ENCODE measurements at places on chromosomes 2 and 18. TPM values are rescaled to one million over a fixed set of nuclear protein-coding genes. Genes with fewer than 3 reads are reported as not detected.

DNA sequence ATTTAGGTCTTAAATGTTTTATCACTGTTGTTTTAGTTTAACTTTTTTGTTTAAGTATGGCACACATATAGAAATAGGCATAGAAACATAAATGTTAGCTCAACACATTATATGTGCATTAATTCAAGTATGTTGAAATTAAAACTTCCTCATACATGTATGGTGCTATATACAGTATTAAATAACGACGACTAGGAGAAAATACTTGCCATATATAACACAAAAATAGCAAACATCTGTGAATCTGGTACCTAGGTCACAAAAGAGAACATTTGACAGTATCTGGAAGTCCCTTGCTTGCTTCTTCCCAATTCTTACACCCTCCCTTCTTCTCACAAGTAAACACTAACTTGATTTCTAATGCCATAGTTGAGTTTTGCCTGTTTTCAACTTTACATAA lies 38.4 kb downstream of the ZNF638 start:
- H3K4me1 ChIP-seq, result peaks cover 4% of the 10 kb centered on the region
- H3K4me3 ChIP-seq, result no peak overlapping the region
- H3K27me3 ChIP-seq, result no peaks in the 10 kb centered on the region

DNA sequence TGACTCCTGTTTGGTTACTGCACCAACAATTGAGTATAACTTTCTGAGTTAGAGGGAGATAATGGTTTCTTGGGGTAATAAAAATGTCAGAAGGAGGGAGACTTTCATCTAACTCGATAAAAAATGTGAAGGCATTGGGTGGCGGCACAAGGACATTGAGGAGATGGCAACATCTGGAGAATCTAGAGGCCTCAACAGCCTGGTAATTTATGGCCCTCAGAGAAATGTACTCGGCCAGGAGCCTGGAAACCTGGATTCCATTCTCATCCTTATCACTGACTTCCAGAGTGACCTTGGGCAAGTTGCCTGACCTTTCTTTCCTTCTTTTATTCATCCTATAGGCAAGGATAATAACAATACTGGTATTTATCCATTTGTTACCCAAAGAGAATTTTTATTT lies 173.5 kb upstream of the MEX3C start:
- H3K27me3 ChIP-seq, result no peaks in the 10 kb centered on the region
- DNase-seq, result no peak
- no peak overlapping the region for H3K4me3 ChIP-seq

The AGXT gene
- total RNA-seq, result 0.30 TPM

DNA sequence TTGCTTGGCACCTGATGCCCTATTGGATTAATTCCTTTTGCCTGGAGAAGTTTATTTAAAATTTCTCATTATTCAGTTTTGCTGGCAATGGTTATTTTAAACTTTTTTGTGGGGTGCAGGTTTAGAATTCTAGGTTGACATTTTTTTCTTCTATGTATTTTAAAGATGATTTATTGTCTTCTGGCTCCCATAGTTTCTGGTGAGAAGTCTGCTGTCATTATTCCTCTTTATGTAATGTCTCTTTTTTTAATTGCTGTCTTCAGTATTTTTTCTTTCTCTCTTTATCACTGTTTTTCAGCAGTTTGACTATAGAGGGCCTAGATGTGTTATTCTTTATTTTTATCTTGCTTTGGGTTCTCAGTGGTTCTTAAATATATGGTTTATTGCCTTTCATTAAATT lies 182.2 kb upstream of the STON1 start:
- H3K27me3 ChIP-seq, result no peaks in the 10 kb centered on the region
- H3K4me3 ChIP-seq, result no peak overlapping the region
- no peak for DNase-seq
- H3K36me3 ChIP-seq, result peaks cover 54% of the 10 kb centered on the region
- peaks cover 72% of the 10 kb centered on the region for H3K4me1 ChIP-seq
- H3K27ac ChIP-seq, result no peak overlapping the region

DNA sequence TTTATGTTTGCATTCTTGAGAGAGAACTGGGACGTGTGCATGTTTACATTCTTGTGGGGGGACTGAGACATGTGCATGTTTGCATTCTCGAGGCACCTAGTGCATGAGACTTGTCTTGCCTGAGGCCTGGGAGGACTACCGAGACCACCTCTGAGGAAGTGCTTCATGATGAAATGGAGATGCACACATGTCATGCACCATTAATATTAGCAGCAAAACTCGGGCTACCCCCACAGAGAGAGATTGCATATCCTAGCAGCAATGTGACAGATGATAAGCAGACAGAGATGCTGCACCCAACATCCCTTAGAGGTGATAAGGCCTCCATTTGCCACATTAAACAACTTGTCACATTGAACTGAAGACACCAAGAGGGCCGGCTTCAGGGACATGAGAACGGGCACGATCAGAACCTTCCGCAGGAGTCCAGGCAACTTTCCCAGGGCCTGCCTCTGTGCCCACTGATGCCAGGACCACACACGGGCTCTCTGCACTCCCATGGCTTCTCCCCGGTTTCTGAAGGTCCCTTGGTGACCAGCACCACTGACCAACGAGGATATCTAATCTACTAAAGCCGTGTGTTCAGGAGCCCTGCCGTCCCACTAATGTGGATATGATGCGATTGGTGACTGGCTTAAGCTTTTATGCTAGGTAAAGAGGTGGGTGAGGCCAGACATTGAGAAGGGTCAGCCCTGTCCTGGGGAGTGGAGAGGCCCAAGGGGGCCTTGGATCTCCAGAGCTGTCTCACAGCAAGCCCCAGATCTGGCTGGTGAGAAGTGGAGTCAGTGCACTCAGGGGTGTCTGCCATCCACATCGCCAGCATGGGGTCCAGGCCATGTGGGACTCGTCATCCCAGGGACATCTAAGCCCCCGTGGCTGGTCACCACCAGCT lies 208.3 kb downstream of the NDUFA10 start:
- H3K27ac ChIP-seq, result no peak overlapping the region
- H3K4me3 ChIP-seq, result no peak overlapping the region
- H3K36me3 ChIP-seq, result no peaks in the 10 kb centered on the region
- DNase-seq, result no peak
- no peaks in the 10 kb centered on the region for H3K27me3 ChIP-seq
- no peaks in the 10 kb centered on the region for H3K4me1 ChIP-seq

DNA sequence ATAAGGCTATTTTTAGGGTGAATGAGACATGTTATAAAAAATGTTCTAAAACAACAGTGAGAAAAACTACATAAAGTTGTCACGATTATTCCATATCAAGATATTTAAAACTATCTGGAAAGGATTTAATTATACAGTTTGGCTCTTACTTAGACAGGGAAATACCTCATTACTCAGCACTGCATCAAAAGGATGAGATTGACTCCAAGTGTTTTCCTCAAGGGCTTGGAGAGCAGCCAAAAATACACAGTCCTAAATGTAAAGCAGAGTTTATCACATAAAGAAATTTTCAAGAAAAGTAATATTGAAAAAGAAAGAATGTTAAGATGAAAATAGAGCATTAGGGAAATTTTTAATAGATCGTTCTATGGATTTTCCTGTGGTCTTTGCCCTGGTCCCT lies 285.5 kb upstream of the NETO1 start:
- no peak overlapping the region for H3K4me3 ChIP-seq
- no peaks in the 10 kb centered on the region for H3K36me3 ChIP-seq
- H3K4me1 ChIP-seq, result no peaks in the 10 kb centered on the region
- H3K27me3 ChIP-seq, result no peaks in the 10 kb centered on the region
- no peak overlapping the region for H3K27ac ChIP-seq
- DNase-seq, result no peak

GRCh38 chr18:65547046-65547445 lies 203.8 kb upstream of the CDH7 start:
- H3K4me3 ChIP-seq, result no peak overlapping the region
- H3K36me3 ChIP-seq, result no peaks in the 10 kb centered on the region
- H3K27me3 ChIP-seq, result no peaks in the 10 kb centered on the region
- no peak for DNase-seq
- no peaks in the 10 kb centered on the region for H3K4me1 ChIP-seq

- H3K36me3 ChIP-seq, result no peaks in the 10 kb centered on the region
- H3K27ac ChIP-seq, result no peak overlapping the region
- no peaks in the 10 kb centered on the region for H3K27me3 ChIP-seq
- no peak for DNase-seq
- H3K4me1 ChIP-seq, result peaks cover 4% of the 10 kb centered on the region
These were observed 6.6 kb downstream of the NR4A2 start for GRCh38 chr2:156325688-156326525.

The GAREM2 gene
- 4.7 TPM for total RNA-seq

The CNDP1 gene
- total RNA-seq, result not detected

DNA sequence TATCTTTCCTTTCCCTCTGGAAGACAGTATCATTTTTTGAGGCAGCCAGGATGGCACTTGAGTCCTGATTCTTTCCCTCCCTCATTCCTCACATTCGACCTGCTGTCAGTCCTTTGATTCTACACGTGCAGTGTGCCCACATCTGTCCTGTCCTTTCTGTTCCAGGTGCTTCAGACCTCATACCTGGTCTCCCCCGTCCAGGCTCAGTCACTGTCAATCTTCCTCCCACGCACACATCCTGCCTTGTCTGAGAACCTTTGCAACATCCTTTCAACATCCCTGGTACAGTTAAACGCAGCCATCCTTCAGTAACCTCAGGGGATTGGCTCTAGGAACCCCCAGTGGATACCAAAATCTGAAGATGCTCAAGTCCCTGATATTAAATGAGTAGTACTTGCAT lies 10.1 kb downstream of the BCL2 start:
- no peak overlapping the region for H3K4me3 ChIP-seq
- no peak overlapping the region for H3K27ac ChIP-seq
- no peaks in the 10 kb centered on the region for H3K36me3 ChIP-seq

- no peaks in the 10 kb centered on the region for H3K4me1 ChIP-seq
- H3K4me3 ChIP-seq, result no peak overlapping the region
- no peak overlapping the region for H3K27ac ChIP-seq
- no peaks in the 10 kb centered on the region for H3K36me3 ChIP-seq
These were observed 112.2 kb upstream of the MEIS1 start for GRCh38 chr2:66322506-66323260.

The LCT gene
- not detected for total RNA-seq

GRCh38 chr18:6414723-6415417 lies at the start of gene L3MBTL4:
L3MBTL4 (minus strand) TSS chr18:6414911; CDS start chr18:6311625, 103,286 bp downstream.
- H3K4me3 ChIP-seq, result peak within 1 kb of the TSS; percentile 70
- H3K27ac ChIP-seq, result peak within 1 kb of the TSS; percentile 96
- DNase-seq, result peak; percentile 7

GRCh38 chr18:35983818-35984217 lies 11.3 kb downstream of the RMP24 start:
- no peak overlapping the region for H3K4me3 ChIP-seq
- no peaks in the 10 kb centered on the region for H3K4me1 ChIP-seq
- H3K27me3 ChIP-seq, result no peaks in the 10 kb centered on the region
- H3K27ac ChIP-seq, result no peak overlapping the region
- no peak for DNase-seq

GRCh38 chr2:238370823-238371372 lies 50.6 kb downstream of the TRAF3IP1 start:
- H3K4me3 ChIP-seq, result no peak overlapping the region
- DNase-seq, result peak; percentile 75
- peaks cover 6% of the 10 kb centered on the region for H3K4me1 ChIP-seq
- H3K36me3 ChIP-seq, result no peaks in the 10 kb centered on the region
- no peaks in the 10 kb centered on the region for H3K27me3 ChIP-seq

DNA sequence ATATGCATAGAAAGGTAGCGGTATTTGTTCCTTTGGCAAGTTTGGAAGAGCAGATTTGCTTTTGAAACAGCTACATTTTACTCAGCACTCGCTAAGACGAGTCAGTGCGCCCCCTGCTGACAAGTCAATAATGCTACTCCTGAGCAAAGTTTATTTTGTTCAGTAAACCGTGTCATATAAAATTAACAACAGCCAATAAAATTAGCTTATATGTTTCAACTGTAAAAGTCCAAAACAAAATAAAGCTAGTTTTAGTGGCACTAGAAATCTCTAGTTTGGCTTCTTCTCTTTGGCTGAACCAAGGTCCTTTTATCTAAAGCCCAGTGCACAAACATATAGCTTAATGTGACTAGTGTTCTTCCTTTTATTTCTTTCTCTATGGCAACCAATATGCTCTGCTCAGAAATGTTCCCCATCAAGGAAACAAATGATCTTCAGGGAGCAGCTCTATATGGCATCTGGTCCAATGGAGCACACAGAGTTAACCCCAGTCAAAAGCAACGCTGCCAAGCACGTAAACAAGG lies 4.2 kb upstream of the POU3F3 start:
- no peaks in the 10 kb centered on the region for H3K36me3 ChIP-seq
- peaks cover 2% of the 10 kb centered on the region for H3K27me3 ChIP-seq
- no peak overlapping the region for H3K27ac ChIP-seq
- H3K4me1 ChIP-seq, result peaks cover 24% of the 10 kb centered on the region

The XDH gene
- total RNA-seq, result not detected

GRCh38 chr2:231655894-231656293 lies 52.4 kb upstream of the PTMA start:
- H3K4me3 ChIP-seq, result no peak overlapping the region
- no peak for DNase-seq
- H3K27me3 ChIP-seq, result no peaks in the 10 kb centered on the region
- no peak overlapping the region for H3K27ac ChIP-seq

- H3K27me3 ChIP-seq, result no peaks in the 10 kb centered on the region
- no peaks in the 10 kb centered on the region for H3K36me3 ChIP-seq
- DNase-seq, result peak; percentile 54
- no peaks in the 10 kb centered on the region for H3K4me1 ChIP-seq
These were observed 177.3 kb downstream of the HAUS1 start for GRCh38 chr18:46281185-46282176.

The CXCR1 gene
- total RNA-seq, result 0.66 TPM

The ABHD1 gene
- 0.44 TPM for total RNA-seq

The MAP3K19 gene
- total RNA-seq, result not detected

DNA sequence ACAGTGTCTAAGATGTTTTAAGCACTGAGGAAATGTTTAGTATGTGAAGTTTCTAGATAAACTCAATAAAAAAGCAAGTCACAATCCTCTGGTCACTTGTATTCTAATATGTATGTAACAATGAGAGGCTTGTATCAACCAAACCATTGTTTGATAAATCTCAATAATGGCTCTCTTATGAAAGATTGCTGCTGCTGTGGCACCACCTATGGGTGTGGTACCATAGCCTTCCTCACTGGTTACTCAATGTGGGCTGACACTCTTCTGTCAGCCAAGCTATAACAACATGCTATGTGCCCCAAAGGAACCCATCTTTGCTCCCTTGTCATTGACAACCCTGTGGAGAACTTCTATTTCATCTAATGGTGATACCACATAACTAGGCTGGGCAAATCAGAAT lies 12.6 kb upstream of the RAB1A start:
- H3K4me3 ChIP-seq, result no peak overlapping the region
- H3K27me3 ChIP-seq, result no peaks in the 10 kb centered on the region
- no peak overlapping the region for H3K27ac ChIP-seq
- no peaks in the 10 kb centered on the region for H3K36me3 ChIP-seq
- no peaks in the 10 kb centered on the region for H3K4me1 ChIP-seq

DNA sequence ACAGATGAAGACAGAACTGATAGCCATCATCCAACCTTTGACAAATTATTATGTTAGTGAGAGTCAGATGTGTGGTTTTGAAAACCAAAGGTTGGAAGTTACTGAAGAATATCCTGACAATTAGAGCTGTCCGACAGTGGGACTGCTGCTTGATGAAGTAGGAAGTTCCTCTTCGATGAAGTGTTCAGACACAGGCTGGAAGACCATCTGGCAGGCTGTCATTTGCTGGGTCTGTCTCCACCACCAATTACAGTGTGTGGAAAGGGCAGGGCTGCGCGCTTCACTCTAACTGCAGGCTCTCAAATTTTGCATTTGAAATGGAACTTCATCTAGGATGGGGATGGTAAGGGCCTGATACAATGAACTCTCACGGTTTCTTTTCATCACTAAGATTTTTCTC lies 313.8 kb downstream of the PIK3C3 start:
- H3K4me3 ChIP-seq, result no peak overlapping the region
- no peak for DNase-seq
- H3K27ac ChIP-seq, result no peak overlapping the region
- no peaks in the 10 kb centered on the region for H3K36me3 ChIP-seq
- no peaks in the 10 kb centered on the region for H3K27me3 ChIP-seq
- H3K4me1 ChIP-seq, result no peaks in the 10 kb centered on the region

GRCh38 chr2:234258562-234259141 lies 208.2 kb downstream of the SPP2 start:
- H3K4me3 ChIP-seq, result no peak overlapping the region
- no peak overlapping the region for H3K27ac ChIP-seq
- no peak for DNase-seq
- H3K4me1 ChIP-seq, result no peaks in the 10 kb centered on the region
